ENCODE measurements at places on chromosomes 4 and X.

- no peak for DNase-seq
Measured at GRCh38 chrX:84240848-84241565, 53.0 kb upstream of the RPS6KA6 start.

- DNase-seq: no peak
Measured at GRCh38 chr4:138740816-138741745, 274.5 kb upstream of the NOCT start.

- DNase-seq: no peak
Measured at GRCh38 chr4:139791681-139792080, 126.1 kb downstream of the MGST2 start.

DNA sequence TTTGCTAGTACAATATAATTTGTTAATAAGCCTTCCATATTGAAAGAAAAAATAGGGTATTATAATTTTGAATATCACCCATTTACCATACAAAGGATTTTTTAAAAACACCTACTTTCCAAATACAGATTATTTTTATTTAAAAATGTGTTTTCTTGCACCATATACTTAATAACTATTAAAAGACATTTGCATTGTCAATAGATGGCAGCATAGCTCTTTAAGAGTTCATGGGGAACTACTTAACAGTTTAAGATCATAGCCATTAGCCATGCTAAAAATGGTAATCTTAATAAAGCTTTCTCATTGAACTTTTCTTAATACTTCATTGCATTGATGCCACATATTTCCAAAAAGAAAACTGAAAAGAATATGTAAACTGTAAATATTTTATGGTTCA is 1995.9 kb downstream of the C4orf33 start:
- DNase-seq: peak; percentile 22

GRCh38 chrX:152831391-152831790 is 528 bp downstream of the NSDHL start:
- DNase-seq: no peak

DNA sequence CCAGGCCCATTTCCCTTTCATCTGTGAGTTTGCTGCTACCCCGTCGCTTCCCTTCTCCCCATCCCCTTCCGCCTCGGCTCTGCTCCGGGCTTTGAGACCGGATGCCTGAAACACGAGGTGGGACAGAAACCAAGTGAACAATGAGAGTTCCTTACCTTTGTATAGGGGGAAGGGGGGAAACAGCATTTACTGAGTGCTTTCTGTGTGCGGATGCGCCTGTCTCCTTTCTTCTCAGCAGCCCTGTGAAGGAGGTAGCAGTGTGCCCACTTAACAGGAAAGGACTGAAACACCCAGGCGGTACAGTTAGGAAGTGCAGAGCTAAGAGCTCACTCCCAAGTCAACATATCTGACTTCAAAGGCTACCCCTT is 43.2 kb upstream of the TMSB15B start:
- peak; percentile 13 for DNase-seq

DNA sequence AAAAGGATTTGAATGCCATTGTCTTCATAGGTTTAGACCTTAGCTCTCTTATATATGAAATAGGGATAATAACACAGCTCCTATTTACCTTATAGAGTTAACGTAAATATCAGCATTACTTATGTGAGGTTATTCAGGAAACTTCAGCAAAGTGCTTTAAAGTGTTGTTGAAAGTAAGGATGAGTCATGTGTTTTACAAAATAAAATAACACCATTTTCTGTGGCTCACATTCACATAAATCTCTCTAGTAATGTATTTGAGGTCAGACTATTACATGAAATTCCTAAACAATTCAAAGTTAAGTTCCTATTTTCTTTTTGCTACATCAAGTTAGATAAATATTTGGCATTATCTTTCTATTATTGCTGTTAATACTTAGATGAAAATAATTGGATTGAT is 2.9 kb downstream of the GNRHR start:
- DNase-seq: no peak

DNA sequence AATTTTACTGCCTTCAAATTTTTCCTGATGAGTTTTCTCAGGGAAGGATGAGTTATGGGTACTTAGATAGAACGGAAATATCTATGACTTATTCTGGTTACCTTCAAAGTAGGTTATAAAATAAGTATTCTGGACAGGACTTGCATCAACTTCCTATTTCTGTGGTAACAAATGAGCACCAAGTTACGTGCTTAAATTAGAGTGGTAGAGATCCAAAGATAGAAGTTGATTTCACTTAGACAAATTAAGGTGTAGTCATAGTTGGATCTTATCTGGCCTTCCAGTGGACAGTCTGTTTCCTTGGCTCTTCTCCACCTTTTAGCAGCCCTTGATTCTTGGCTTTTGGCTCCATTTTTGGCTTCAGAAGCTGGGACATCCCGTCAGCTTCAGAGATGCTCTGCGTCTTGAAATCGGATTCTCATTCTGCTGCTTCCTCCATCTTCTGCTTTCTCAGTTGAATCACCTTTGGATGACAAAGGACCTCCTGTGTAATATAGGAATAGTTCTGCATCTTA is 109.9 kb downstream of the ZNF518B start:
- DNase-seq: no peak

GRCh38 chr4:150699599-150699998 is 117.6 kb downstream of the MAB21L2 start:
- DNase-seq: no peak

DNA sequence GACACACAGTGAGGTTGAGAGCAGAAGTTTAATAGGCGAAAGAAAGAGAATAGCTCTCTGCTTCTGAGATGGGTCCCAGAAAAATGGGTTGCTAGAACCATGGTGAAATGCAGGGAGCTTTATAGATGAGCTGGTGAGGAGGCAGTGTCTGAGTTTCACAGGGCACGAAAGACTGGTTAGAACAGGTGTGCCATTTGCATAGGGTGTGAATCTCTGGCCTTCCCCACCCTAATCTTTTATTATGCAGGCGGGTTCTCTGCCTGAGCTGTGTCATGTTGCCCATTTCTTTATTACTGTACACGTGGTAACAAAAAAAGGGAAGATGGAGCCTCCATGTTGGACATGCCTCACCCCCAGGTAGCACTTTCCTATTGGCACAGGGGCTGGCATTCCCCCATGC is 39.1 kb downstream of the FUNDC1 start:
- no peak for DNase-seq

GRCh38 chrX:72269671-72270251 is 7.3 kb downstream of the RPS4X start:
- DNase-seq: peak; percentile 4

DNA sequence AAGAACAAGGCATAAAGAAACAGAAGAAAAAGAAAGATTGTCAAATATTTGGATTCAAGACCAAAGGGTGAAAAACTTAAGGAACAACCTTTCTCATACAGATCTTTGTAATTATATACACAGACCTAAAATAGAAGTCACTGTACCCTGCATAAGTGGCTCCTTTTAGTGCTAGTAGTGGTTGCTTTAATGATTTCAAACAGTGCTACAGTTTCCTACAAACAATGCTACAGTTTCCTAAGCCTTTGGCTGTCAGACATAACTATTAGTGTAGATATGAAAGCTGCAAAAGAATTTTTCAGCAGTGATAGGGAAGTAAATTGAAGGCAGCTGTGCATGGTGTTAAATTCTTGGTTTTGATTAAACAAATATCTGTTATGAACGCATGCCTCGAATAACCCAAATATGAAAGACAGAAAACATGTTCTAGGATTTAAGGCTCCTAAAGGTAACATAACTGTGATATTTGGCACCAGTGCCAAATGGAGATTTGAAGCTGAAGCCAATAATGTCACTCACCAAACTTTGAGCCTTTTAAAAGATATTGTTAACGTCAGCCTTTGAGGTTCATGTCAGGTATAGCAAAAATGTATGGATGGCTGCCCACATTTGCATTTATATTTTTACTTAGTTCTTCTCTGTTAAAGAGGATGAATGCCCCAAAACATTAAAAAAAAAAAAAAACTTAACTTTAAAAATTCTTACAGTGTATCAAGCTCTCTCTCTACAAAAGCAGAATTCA is 36.6 kb downstream of the SMARCAD1 start:
- DNase-seq: no peak

GRCh38 chr4:189600718-189601435 is 339.8 kb upstream of the FRG1 start:
- DNase-seq: peak; percentile 11

DNA sequence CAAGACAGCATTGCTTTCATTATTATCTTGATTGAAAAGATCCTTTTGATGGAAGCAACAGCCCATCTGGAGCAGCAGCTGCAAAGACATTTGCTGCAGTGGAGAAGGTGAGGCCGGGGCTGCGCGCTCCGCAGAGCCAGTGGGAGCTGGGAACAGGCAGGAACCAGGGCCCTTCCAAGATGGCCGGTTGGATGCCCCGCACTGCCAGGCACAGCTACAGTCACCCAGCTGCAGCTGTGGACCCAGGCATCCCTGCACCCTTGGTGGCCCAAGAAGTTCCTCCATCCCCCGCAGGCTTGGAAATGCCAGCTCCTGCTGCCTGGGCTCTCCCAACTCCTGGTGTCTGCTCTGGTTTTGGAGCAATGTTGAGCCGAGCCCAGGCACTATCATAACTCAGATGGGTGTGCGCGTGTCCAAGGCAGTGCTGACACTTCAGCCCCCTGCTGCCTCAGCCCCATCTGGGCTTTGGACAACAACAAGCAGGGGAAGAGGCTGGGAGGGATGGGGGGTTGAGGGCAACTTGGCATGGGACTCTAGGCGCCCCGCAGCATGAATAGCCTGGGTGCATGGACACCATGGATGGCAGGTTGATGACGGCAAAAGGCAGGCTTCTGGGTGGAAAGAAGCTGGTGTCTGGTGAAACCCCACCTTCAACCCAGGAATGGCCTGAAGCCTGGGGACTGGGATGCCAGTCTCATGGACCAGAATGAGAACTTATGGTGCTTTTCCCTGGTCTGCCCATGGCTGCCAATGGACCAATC is 371.8 kb downstream of the FSTL5 start:
- DNase-seq: no peak

GRCh38 chrX:1609311-1609710 is 5.5 kb upstream of the ASMT start:
- no peak for DNase-seq

- no peak for DNase-seq
Measured at GRCh38 chrX:31314921-31315320, 243.1 kb upstream of the FTHL17 start.

DNA sequence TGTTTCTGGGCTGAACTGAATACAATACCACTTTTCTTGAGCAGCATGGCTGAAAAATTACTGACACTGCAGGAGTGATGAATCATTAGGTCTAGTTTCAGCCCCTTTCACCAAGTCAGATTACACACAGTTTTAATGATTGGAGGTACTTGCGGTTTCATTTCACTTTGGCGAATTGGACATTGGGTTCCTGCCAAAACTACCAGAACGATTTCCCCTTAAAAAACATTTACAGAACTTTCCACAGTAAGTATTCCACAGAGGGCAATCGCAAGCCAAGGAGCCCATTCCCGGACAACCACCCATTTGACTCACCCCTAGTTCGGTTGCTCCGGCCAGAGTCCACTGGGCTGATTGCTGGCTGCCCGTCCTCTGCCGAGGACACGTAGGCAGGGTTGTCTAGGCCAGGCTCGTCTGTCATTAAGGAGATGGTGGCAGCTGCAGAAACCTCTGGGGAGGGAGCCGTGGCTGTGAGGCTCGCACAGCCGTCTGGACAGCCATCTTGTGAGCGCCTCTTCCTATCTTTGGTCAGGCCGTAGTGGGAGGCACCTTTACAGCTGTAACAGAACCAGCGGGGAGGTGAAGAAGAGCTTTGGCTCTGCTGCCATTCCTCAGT is 83.5 kb downstream of the LNX1 start:
- DNase-seq: no peak

GRCh38 chr4:142356118-142356759 is 489.9 kb downstream of the INPP4B start:
- DNase-seq: no peak

DNA sequence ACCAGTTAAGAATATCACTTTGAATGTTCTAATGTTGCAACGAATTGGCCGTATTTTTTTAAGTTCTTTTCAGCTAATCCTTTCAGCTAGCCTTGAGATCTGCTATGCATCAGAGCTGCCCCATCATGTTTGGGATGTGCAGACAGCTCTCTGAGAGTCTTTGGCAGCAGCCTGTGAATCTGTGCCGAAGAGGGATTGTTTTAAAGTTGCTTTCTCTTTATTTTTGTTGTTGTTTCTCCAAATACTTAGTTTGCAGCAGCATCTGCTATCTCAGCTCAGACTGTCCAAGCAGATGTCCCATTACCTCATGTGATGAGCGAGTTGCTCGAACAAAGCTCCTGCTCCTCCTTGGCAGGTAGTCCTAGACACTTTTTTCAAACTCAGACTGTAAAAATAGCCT is 1002.5 kb upstream of the INTU start:
- DNase-seq: no peak

All from suppressor macrophage treated with lipopolysaccharide for 1 hour (primary cell).